Stimulated activated CD4-positive, alpha-beta T cell treated with anti-CD3 and anti-CD28 coated beads, Interleukin-15, amount 100 ng/mL, for 1 hour (primary cell): ENCODE measurements at places on chromosomes 7 and 10.

DNA sequence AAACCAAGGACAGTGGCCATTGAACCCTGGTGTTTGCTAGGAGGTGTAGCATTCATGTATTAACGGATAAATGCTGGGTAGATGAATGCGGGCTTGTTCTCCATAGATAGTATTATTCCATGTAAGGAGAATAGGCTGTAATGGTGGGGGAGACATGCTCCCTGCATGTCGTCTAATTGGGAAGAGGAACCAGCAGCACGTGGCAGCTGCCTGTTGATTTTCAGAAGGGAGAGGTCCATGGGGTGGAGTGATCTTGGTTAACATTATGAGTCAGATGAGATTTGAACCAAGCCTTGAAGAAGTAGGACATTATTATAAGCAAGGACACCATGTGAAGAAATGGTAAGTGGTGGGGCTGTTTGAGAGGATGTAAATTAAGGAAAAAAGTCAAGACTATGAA lies 112.5 kb downstream of the WNT2 start:
- DNase-seq, result no peak

DNA sequence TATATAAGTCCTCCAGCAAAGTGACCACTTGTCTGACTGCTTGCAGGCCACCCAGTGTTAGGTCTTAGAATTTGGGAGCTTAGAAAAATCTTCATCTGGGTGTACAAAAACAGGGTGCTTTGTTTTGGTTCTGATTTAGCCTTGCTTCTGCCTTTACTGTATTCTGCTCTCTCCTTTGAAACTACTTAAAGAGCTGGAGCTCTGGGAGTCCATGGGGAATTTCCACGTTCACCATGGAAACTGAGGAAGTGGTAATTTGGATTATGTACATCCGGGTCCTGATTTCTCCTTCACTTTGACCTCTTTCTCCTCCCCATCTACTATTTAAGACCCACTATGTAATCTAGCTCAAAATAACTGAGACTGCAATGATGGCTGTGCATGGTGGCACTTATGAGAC lies 103.0 kb downstream of the JAZF1 start:
- no peak for DNase-seq

DNA sequence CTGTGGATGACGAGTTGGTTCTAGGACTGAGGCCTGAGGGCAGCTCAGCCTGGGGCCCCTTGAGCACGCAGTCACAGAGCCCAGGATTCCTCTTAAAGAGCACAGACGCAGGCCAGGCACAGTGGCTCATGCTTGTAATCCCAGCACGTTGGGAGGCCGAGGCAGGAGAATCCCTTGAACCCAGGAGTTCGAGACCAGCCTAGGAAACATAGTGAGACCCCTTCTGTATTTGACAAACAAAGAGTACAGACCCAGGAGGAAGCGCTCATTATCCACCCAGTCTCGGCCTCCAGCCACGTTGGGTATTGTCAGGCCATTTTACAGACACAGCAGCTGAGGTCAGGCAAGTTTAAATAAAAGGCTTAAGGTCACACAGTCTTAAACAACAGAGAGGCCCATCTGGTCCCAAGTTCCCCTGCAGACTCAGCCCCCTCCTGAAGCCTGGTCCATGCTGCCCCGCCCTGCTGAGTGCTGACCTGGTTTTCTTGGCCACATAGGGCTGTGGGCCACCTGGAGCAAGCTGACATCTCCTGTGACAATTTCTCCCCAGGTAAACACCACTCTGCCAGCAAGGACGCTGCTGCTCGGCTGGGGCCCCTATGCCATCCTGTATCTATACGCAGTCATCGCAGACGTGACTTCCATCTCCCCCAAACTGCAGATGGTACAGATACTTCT lies 12.6 kb downstream of the RGR start:
- DNase-seq, result no peak

- no peak for DNase-seq
These were observed 157.3 kb downstream of the CTTNBP2 start for GRCh38 chr7:117715784-117716445.

DNA sequence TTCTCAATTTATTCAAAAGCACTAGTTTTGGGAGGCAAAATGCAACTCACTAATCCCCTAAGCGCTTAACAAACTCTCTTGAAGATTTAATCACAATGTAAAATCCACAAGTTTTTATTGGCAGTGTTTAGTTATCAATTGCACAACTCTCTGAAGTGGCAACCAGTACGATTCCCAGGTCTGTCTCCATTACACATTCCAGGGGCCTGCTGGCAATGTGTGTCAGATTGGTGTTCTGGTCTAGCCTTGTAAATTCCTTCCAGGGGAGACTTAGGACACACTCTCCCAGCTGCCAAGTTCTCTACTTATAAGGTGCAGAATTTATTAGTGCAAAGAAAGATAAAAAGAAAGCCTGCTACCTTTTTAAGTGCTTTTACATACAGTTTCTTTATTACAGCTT lies 164.7 kb upstream of the HPS1 start:
- no peak for DNase-seq
